ENCODE measurements at places on chromosomes 6 and 20.

DNA sequence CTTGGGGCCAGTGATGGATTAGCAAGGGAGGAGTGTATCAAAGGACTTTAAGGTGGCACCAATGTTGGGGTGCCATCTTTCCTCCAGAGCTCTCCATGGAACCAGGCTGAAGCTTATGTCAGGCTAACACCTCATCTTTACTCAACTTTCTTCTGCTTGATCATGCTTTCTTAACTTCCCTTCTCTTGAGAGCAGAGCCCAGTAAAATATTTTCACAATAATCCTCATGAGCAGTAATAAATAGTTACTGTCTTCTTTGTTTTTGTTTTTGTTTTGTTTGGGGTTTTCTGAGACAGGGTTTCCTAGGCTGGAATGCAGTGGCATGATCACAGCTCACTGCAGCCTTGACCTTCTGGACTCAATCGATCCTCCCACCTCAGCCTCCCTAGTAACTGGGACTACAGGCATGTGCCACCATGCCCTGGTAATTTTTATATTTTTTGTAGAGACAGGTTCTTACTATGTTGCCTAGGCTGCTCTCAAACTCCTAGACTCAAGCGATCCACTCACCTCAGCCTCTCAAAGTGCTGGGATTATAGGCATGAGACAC lies 127.9 kb upstream of the TOP1 start:
- peak; percentile 36 for DNase-seq

DNA sequence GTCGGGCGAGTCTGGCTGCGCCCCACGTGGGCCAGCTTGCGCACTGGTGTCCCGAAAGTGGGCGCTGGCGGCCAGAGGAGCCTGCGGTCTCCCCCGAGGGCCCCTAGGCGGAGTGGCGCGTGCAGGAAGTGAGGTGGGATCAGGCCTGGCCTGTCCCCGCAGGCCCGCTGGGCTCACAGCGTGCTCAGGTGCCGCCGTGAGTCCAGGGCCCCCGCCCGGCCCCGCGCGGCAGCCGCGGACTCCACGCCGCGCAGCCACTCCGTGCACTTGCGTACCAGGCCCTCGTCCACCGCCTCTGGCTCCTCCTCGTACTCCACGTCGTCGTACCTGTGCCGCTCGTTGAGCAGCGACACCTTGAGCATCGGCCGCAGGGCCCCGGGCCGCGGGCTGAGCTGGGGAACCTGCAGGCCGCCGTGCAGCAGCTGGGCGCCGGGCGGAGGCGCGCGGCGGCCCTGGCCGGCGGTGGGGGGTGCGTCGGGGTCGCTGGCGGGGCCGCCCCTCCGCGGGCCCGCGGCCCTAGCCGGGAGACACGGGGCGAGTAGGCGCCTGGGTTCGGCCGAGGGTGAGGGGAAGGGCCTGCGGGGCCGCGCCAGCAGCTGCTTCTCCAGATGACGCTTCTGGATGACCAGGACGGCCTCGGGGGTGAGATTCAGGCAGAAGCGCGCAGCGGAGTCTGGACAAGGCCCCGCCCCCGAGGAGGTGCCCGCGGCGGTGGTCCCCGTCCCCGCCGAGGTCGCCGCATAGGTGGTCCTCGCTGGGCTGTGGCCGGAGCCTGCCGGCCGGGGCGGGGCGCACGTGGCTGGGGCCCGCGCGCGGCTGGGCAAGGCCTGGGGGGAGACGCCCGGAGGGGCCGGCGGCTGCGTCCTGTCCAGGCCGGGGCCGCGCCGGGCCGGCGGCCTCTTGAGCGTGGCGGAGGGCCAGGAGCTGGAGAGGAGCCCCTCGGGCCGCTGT lies 835 bp downstream of the PRR18 start:
- no peak for DNase-seq

DNA sequence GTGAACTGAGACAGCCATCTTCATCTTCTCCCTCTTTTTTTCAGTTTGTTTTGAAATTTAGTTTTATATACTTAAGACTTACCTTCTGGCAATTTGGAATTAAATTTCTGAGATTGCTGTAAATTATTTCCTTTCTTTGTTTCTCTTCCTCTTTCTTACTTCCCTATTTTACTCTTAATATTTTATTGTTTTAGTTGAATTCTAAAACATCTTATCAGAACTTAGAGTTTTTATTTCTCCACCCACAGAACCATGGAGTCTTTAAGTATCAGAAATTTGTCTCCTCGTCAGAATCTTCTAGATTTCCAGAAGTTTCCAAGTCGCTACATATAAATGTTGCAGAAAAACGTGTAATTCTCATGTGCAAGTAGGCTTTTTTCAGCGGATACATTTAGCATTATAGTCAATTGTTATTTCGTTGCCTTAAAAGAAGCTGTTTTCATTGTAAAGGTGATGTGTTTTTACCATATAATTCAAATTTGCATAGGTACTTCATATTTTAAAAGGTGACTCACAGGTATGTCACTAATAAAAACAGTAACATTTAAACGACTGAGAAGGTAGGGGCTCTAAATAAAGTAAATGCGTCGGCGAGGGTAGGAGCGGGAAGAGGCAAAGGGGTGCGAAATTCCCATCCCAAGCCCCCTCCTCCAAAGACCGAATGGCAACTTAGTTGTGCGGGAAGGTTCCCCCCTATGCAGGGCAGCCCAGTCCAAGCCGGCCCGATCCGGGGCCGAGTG lies 866 bp upstream of the MYO6 start:
- DNase-seq: peak; percentile 42

- no peak for DNase-seq
These were observed 6.4 kb upstream of the MICAL1 start for GRCh38 chr6:109461733-109462526.
